ENCODE measurements at places on chromosomes 4 and X.

- no peak for DNase-seq
These were observed 941.2 kb upstream of the TENM3 start for GRCh38 chr4:181301735-181302710.

DNA sequence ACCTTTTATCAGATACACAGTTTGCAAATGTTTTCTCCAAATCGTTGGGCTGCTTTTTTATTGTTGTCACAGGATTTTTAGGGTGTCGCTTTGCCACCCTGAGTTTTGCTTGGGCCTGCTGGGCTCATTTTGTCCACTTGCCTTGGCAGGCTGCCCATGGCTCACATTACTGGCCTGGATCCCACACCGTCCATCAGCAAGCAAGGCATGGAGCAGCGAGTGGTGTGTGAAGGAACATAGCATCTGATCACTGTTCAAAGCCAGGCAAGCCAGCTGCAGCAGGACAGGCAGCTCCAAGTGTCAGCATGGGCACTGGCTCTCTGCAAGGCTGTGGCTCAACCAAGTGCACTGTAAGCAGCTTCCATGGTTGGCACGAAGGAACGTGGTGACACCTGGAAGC, 261.4 kb upstream of the TECRL start:
- DNase-seq = no peak

GRCh38 chr4:28269426-28269825, 1408.8 kb downstream of the STIM2 start:
- no peak for DNase-seq

DNA sequence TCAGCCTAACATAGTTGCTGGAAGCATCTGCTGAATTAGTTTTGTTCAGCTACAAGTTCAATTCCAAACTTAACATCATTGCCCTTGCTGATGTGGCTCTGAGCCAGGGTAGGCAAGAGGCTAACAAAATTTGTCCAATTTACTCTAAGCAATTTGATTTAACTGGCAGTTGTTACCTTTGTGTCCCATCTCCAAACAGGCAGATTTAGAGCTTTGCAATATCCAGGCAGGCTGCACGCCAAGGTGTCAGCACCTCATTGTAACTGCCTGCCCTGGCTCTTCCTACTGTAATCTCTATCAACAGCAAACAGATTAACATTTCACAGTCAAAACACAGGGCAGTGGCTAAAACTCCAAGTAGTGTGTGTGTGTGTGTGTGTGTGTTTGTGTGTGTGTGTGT, 2070.6 kb downstream of the PCDH7 start:
- DNase-seq = no peak

DNA sequence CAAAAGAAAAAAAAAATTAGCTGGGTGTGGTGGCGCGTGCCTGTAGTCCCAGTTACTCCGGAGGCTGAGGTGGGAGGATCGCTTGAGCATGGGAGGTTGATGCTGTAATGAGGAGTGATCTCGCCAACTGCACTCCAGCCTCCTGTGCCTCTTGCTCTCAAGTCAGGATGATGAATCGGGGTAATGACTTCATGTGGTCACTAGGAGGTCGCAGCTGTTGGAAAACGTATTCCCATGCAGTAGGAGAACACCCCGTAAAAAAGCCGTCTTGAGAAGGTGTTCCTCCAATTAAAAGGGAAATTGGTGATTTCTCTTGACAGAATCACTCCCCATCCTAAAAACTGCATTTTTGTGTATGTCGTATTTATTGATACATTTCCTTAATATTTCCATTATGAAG, 2.2 kb downstream of the CCNB3 start:
- DNase-seq = no peak

GRCh38 chr4:148162991-148163390, 279.2 kb downstream of the NR3C2 start:
- no peak for DNase-seq

DNA sequence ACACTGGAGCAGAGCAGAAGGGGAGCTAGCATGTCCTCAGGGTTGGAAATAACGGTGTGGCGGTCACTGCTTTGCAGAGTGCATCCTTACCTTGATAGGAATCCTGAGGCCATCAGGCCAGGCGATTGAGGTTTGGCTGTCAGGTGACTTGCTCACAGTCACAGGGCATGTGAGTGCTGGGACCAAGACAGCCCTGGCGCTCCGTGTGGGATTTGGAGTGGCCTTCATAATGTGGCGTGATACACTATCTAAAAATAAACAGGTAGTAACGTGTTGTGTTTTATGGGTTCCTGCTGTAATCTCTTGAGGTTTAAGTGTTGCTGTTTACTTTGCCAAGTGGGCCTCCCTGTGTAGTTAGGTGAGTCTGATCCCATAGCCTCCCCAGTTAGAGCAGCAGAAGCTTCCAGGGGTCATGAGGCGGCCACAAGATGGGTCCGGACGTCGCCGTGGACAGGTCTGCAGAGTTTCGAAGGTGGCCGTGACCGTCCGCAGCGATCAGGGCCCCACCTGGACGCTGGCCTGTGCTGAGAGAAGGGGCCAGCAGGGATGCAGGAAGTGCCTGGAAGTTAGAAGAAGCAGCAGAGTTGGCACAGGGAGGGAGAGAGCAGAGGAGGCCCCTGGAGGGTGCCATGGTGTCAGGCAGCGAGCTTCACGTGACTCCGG, 27.7 kb downstream of the RGS12 start:
- peak; percentile 56 for DNase-seq

GRCh38 chrX:135516376-135516775, 4.1 kb upstream of the INTS6L start:
- DNase-seq = no peak

GRCh38 chrX:50100188-50100587, 100.6 kb downstream of the AKAP4 start:
- no peak for DNase-seq

GRCh38 chr4:142406499-142406835, 439.6 kb downstream of the INPP4B start:
- no peak for DNase-seq

DNA sequence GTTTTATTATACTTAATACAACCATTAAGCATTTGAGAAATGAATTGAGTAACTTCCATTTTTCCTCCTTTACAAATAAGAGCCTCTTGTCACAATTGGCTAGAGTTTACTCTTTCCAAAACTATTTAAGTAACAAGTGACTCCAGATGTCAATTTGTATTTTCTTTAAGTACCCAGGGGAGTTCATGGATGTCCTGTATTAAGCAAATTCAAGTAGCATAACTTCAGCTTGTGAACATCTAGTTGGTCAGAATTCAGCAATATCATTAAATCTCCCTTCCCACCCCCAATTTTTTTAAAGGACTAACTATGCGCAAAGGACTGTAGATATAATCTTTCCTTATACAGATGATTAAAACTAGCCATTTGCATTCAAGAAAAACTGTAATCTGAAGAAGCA, 1.4 kb upstream of the ADGRL3 start:
- no peak for DNase-seq

- no peak for DNase-seq
These were observed 474.0 kb upstream of the NDST3 start for GRCh38 chr4:117560329-117560728.

GRCh38 chrX:100413229-100413628, 3.2 kb upstream of the PCDH19 start:
- DNase-seq = no peak

DNA sequence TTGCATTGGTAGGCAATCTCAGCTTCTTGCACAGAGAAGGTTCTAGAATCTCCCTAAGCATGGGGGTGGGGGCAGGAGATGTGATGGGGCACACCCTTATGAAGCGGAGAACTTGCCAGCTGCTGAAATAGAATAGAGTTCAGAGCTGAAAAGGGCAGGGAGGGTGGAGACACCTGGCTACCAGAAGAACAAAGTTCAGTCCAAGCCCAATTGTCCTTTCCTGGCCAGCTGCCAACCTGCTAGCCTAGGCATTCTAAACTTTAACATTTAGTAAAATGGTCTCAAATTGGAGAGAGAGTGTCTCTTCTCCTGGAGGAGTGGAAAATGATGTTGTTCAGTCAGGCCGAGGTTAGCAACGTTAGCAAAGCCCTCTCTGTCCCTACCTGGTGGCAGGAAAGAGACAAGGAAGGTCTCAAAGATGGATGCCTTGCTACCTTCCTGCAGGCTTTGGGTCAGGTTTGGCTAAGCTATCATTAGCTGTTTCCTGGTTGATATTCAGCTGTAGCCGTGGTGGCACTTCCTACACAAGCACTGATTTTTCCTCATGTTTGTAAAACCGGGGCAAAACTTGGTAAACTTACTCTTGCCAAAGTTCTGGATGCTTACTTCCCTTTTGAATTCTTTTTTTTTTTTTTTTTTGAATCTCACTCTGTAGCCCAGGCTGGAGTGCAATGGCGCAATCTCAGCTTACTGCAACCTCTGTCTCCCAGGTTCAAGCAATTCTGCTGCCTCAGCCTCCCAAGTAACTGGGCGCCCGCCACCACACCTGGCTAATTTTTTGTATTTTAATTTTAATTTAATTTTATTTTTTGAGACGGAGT, 34.7 kb upstream of the NYX start:
- DNase-seq = peak; percentile 25

GRCh38 chrX:11180571-11180970, 69.4 kb downstream of the HCCS start:
- DNase-seq = no peak

- no peak for DNase-seq
These were observed 388.2 kb downstream of the STIM2 start for GRCh38 chr4:27248829-27249228.

DNA sequence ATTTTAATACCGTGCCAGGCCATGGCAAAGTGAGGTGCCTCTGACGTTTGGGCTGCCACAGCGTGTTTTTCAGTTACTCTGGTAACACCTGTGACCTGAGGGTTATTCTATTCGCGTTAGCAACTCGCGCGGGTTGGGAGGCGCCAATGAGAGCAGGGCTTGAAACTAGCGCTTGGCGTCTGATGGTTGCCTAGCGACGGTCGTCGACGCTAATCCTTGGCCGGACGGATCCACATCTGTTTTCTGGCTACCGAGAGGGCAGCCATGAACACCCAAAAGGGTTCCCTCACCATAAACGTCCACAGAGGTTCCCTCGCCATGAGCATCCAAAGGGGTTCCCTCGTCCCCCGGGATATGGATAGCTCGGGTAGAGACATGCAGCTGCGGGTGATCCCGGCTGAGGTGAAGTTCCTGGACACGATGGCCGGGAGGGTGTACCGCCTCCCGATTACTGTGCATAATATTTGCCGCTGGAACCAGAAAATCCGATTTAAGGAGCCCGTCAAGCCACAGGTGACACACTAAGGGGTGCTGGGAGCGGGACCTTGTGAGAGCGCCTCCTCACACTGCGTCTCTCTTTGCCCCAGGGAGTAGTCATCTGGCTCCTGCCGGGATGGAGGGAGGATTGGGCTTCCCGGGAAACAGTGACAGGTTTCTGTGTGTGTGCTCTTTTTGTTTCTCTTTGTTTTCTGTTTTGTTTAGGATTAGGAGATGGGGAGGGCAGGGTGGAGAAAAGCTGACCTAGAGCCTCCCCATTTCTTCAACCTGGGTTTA, at the start of gene CFAP47:
CFAP47 (plus strand) TSS at position 199 of the 774 bp plus-strand sequence; CDS start at position 265, 66 bp downstream.
- DNase-seq = no peak

DNA sequence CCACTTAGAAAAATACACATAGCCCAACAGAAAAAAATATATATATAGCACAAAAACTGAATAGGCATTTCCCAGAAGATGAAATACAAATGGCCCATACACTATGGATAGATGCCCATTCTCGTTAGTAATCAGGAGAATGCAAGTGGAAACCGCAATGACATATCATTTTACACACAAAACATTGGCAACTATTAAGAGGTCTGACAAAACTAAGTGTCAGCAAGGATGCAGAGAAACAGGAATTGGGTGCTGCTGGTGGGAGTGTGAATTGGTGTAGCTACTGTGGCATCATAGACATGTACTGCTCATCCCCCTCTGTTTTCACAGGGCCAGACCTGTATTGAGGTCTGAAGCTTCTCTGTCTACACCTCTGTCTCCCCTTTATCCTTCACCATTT, 320.0 kb downstream of the IDS start:
- DNase-seq = no peak

DNA sequence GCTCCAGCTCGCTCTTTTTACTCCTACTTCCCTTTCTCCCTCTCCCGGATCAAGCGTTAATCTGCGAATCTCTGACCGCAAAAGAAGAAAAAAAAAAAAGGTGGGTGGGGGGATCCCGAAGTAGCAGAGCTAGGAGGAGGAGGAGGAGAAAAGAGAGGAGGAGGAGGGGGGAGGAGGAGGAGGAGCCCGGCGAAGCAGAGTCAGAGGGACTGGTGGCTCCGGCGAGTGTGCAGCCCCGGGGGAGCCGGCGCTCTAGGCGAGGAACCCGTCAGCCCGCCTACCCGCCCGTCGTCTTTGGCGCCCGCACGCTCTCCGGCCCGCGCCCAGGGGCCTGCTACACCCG, at the start of gene NHSL2:
NHSL2 (plus strand) TSS at position 203 of the 343 bp plus-strand sequence.
- DNase-seq = peak; percentile 30

- no peak for DNase-seq
These were observed 16.6 kb downstream of the PCGF3 start for GRCh38 chr4:722169-722725.

- no peak for DNase-seq
These were observed 37.6 kb downstream of the UBQLN2 start for GRCh38 chrX:56600987-56601386.

GRCh38 chrX:53992589-53992988, 51.7 kb downstream of the PHF8 start:
- no peak for DNase-seq

DNA sequence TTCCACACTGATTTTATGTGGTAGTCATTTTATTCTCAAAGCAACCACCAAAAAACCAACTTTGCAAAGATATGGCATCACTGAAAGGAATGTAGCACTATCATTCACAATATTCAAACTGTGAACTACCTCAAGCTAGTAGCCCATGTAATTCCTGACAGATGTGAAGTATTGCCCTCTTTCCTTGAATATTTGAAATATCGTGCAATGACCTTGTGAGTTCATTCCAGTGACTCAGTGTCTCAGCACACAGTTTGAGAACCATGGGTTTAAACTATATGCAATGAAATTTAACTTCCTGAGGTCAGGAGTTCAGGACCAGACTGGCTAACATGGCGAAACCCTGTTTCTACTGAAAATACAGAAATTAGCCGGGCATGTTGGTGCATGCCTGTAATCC, 20.9 kb upstream of the IQCM start:
- no peak for DNase-seq

- DNase-seq = no peak
These were observed 298.5 kb upstream of the AADAT start for GRCh38 chr4:170388255-170388654.

GRCh38 chr4:84279678-84280077, 219.4 kb downstream of the NKX6-1 start:
- no peak for DNase-seq

- no peak for DNase-seq
These were observed 82.2 kb upstream of the MAGEA10 start for GRCh38 chrX:152220606-152221005.

GRCh38 chrX:66756717-66757116, 117.8 kb upstream of the EDA2R start:
- no peak for DNase-seq
